ENCODE measurements at places on chromosomes 1 and 21.

- no peak for DNase-seq
Observed at GRCh38 chr1:190226006-190226405, 251.7 kb downstream of the BRINP3 start.

- DNase-seq, result no peak
Observed at GRCh38 chr1:14610761-14611160, 12.3 kb downstream of the KAZN start.

- no peak for DNase-seq
Observed at GRCh38 chr1:230265200-230266115, 160.7 kb downstream of the PGBD5 start.

- DNase-seq, result no peak
Observed at GRCh38 chr1:43306688-43307457, 6.1 kb downstream of the TIE1 start.

GRCh38 chr1:59952065-59952464, 25.5 kb upstream of the CYP2J2 start:
- no peak for DNase-seq

- no peak for DNase-seq
Observed at GRCh38 chr1:164675342-164675904, 116.4 kb downstream of the PBX1 start.

GRCh38 chr1:23098463-23099170, 70.0 kb downstream of the LUZP1 start:
- peak; percentile 78 for DNase-seq

- DNase-seq, result no peak
Observed at GRCh38 chr1:224535641-224536040, 80.5 kb upstream of the CNIH3 start.

DNA sequence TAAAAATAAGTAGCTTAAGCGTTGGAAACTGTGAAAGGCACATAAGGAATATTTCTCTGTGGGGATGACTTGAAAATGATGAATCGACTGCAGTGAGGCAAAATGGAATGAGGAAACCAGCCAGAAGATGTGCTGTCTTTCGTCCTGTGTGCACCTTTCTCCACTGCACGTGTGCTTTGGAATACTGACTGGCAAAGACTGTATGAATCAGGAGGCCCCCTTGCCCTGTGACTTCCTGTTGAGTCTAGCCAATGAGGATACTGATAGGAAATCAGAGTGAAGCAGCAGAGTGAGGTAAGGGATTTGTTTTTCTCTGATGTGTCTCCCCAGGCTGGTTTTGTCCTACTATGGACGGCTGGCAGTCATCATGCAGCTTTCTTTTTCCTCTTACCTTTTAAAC, 118.2 kb upstream of the ADGRL4 start:
- DNase-seq, result no peak

GRCh38 chr1:212794561-212795014, 2.9 kb downstream of the TATDN3 start:
- DNase-seq, result no peak

GRCh38 chr1:234917495-234918180, 211.0 kb downstream of the TOMM20 start:
- no peak for DNase-seq

- DNase-seq, result no peak
Observed at GRCh38 chr1:77048615-77049005, 170.6 kb downstream of the PIGK start.

- no peak for DNase-seq
Observed at GRCh38 chr1:106962591-106962990, 93.9 kb upstream of the PRMT6 start.

GRCh38 chr1:36367066-36367465, 18.7 kb downstream of the STK40 start:
- no peak for DNase-seq

DNA sequence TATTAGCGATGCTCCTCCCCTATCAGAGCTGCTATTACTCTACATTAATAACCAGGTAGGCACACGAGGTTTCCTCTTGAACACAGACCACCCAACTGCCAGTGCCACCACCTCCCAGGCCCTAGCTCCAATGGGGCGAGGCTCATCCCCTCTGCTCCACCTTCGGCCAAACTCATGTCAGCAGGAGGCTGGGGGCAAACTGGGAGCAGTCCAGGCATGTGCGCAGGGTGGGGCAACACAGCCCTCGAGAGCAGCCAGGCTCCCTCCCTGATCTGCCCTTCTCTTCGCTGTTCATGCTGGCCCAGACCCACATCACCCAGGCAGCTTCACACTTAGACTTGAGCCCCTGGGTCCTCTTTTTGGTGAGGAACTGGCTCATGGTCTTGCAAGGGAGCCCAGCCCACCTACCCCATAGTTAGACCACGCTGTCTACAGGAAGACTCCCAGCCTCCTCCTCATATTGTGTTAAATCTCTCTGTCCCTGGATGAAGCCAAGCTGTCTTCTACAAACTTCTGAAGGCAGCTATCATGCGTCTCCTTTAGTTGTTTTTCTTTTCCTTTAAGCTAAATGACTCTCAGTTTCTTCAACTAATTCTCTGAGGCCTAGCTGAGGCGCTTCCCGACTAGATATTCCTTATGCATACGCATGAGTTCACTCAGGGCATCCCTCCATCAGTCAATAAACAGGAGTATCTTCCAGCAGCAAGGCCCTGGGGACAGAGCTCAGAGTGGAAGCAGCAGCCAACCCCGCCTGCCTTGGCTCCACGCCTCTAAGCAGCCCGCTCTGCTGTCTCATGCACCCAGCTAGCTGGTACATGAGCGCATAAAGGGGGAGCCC, 12.0 kb downstream of the TMEM9 start:
- DNase-seq, result no peak

DNA sequence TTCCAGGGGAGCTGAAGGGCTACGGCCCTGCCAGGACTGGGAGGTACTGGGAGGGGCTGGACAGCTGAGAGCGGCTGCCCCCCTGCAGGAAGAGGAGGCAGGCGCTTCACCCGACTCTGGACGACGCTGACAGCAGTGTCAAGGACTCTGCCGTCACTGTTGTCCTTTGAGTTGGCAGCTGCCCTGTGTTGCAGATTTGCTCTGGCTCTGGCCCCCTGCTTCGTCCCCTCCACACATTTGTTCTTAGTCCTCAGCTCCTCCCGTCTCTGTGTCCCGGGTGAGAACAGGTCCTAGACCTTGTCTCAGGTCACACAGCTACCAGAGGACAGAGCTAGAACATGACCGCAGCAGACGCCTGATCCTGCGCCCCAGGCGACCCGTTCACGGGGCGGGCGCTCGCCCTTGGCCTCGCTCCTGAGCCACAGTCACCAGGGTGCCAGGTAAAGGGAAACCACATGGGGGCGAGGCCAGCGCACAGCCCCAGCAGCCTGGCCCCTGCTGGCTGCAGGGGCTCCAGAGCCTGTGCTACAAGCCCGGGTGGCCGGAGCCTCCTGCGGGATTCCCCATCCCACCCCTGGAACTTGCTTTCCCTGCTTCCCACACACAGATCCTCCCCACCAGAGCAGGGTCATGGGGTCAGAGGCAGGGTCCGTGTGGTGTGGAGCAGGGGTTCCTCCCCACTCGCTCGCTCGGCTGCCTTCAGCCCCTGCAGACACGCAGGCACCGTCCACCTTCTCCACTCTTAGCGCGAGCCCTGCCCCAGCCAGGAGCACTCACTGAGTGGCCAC, 10.7 kb upstream of the NPHP4 start:
- no peak for DNase-seq

DNA sequence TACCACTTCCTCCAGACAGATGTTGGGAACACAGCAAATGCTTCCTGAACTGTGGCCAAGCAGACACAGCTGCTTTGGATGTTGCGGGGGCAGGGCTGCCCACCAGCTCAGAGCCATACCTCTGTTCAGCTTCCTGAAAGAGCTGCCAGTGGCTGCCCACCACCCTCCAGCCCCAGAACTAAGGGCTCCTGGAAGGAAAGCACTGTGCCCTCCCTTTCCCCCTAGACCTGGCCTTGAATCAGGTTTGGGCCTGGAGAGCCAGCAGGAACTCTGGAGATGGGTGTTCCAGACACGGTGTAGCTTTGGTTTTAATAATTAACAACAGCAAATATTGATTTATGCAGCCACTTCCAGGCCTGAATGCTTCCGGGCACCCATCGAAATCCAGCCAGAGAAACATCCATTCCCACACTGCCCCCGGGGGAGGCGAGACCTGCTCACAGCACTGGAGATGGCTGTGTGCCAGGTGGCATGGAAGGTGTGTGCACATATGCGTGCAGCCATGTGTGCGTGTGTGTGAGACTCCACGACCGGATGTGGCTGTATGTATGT, 45.7 kb downstream of the RAP1GAP start:
- DNase-seq, result no peak

- no peak for DNase-seq
Observed at GRCh38 chr21:24096651-24097050, 1510.6 kb downstream of the MRPL39 start.

GRCh38 chr1:169527451-169528214, 41.9 kb upstream of the SLC19A2 start:
- DNase-seq, result no peak

- DNase-seq, result no peak
Observed at GRCh38 chr1:32195531-32195930, 4.9 kb upstream of the CCDC28B start.

- DNase-seq, result peak; percentile 57
Observed at GRCh38 chr21:45934554-45934953, 47.0 kb upstream of the COL6A1 start.

- DNase-seq, result no peak
Observed at GRCh38 chr1:43265431-43265830, 4.4 kb upstream of the TMEM125 start.

GRCh38 chr1:18149027-18149641, 41.5 kb downstream of the IGSF21 start:
- no peak for DNase-seq

DNA sequence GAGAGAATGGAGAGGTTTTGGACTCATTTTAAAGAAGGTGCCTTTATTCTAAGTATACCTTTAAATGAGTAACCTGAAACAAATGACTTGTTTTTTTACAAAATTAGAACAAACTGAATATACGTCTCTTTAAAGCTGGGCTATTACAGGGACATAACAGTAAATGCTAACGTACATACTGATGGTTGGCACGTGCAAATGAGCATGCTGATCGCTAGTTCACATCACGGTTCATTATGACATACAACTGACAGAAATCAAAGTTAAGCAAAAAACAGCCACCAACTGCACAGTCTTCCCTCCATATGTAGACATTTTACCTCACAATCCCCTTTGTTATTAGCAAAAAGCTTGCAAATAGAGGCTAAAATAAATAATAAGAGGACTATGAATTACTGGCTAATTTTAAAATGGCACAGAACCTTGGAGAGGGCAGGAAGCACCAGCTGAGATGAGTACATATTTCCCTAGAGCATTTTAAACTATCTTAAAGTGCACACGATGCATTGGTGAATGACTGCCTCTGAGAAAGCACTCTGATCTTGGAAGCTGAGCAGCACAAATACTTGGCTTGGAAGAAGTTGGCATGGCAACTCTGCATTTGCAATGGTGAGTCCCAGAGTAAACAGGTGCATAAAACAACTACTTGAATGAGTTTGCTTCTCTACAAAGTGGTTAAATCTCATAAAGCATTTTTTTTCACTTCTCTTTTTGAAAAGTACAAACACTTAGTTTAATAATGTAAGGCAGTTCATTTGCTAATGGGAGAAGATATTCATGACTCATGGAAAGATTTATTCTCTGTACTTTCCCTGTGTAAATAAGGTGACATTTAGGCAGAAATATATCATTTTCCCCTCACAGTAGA, 204.7 kb downstream of the LHX8 start:
- DNase-seq, result no peak

- no peak for DNase-seq
Observed at GRCh38 chr1:56496158-56496557, 83.2 kb downstream of the PLPP3 start.

DNA sequence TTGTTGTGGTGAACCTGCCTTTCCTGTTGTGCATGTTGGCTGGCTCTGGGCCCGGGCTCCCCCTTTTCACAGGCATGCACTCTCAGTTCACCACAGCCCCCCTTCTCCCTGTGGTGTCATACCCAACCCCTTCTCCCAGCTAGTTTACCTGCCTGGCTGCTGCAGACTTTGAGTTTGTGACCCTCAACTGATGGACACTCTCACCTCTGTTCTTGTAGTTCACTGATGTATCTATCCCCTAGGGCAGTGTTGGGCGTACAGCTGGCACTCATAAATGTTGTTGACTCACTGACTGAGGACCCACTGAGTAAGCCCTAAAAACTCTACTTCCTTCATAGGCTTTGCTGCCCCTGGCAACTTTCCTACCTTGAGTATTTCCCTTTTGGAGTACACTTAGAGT, 54.9 kb downstream of the WDR64 start:
- no peak for DNase-seq

- no peak for DNase-seq
Observed at GRCh38 chr21:42660118-42660470, 6.7 kb downstream of the PDE9A start.

DNA sequence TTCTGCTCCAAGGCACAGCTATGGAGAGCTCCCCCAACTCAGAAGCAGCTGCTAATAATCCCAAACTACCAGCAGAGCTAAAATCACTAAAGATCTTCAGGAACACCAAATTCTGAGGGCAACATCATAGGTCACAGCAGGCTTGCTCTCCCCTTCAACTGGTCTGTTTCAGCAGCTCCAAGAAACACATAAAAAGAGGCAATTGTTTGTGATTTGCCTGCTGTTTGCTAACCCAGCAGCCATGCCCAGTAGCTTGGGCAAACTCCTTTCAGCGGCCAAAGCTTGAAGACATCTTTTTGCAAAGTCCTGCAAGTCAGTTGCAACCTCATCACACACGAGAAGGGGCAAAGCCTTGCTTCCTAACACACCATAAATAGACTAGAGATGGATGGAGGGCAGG, 8.9 kb downstream of the ERI3 start:
- DNase-seq, result no peak

DNA sequence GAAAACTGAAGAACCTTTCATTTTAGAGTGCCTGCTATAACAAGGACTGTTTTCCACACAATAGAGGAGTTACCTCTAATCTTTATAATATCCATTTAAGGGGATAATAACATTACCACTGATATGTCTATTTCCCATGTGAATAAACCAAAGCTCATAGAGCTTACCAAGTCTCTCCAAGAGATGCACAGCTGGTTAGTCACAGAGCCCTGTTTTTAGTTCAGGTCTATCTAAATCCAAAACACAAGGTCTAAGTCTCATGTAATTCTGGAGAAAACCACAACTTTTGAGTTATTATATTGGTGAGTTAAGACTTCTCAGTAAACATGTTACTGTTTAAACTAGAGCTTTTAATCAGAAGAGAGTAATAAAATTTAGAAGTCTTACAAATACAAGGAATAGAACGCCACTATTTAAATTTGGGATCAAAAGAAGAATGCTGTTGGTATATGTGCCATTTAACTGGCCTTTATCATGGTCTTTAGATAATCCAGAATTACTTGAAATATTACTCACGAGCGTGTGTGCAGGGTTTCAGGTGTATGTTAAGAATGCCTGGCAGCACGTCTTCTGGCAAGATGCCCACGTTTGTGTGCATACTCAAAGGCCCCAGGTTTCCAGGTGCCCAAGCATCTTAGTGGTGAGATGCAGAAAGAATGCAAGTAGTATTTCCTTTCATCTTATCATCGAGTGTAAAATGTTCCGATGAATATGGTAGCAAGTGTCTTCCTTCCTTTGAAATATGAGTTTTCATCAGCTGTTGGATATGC, 190.6 kb downstream of the FMN2 start:
- DNase-seq, result no peak

DNA sequence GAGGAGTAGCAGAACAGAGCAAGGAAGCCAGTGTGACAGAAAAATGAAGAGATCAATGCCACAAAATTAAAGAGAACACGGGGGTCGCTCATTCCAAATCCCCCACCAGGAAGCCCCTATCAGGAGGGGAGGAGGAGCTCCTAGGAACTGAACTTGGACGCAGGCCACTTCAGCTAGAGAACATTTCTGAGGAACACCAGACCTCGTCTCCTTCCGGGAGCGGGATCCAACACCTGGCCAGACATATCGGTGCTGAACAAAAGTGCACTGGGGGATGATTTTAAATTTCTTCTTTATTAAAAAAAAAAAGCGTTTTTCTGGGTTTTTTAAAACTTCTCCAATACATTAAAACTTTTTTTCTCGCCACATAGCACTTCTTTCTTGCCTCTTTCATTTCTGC, 40.8 kb downstream of the OLFML2B start:
- DNase-seq, result no peak

All from natural killer cell treated with Interleukin-12 subunit alpha and Interleukin-12 subunit beta and Interleukin-15 and Interleukin-18, amount 100 ng/mL, for 72 hours (primary cell).